ENCODE measurements at places on chromosomes 16 and 17.

DNA sequence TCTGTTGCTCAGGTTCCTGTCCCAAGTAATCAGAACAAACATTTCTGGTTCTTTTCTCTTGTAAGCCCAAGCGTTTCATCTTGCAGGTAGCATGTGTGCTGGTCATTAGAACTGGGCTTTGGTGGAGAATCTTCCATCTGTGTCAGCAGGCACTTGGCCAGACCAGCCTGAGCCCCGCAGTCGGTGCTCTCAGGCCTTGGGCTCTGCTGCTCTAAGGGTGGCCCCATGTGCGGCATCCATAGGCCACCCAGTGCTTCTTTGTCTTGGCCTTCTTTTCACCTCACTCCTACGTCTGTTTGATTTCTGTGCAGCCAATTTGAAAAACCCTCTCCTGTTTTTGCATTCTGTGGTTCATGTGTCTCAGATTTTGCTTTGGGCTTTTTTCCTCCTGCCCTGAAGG, 51.6 kb downstream of the PLD6 start:
- DNase-seq, result no peak

DNA sequence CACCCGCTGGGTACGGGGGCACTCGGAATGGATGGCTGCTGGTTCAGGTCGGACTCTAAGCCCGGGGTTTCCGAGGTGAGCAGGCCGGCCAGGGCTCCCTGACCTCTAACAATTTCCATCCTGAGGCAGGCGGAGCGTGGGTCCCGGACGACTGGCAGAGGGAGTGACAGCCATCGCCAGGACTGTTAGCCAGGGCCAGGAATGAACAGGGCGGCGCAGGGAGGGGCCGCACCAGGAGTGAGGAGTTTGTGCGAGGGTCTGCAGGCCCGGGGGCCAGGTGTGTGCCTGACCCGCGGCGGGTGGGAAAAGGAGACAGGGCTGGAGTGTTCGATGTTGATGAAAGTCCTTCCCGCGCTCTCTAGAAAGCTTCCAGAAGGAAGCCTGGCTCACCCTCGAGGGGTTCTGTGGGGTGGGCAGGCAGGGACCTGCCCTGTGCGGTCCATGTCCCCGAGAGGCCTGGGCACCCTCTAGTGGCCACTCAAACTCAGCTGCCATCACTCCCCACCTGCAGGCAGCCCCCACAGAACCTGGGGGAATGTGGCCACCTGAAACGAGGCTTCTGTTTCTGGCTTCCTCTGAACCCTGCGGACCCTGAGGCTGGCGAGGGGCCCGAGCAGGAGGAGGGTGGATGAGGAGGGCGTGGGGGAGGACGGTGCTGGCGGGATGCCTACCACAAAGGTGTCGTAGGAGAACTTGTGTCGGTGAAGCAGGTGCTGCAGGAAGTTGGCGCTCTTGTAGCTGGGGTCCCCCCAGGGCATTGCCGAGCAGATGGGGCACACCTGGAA, 8.2 kb downstream of the RNF166 start:
- DNase-seq, result no peak

- DNase-seq, result no peak
Observed at GRCh38 chr17:61199431-61200338, 200.0 kb upstream of the TBX2 start.

DNA sequence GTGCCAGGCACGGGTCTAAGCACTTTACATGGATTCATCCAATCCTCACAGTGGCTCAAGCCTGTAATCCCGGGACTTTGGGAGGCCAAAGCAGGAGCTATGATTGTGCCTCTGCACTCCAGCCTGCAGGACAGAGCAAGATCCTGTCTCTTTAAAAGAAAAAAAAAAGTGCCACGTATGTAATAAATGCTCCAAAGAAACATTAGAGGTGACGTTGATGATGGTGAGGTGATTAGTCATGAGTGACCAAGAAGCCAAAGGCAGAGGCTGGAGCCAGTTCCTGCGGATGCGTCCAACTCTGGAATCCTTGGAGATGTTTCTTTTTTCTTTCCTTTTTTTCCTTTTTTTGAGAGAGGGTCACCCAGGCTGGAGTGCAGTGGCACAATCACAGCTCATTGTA, 59.4 kb upstream of the SIAH1 start:
- peak; percentile 15 for DNase-seq

- no peak for DNase-seq
Observed at GRCh38 chr16:9404811-9405210, 313.4 kb downstream of the HAPSTR1 start.

DNA sequence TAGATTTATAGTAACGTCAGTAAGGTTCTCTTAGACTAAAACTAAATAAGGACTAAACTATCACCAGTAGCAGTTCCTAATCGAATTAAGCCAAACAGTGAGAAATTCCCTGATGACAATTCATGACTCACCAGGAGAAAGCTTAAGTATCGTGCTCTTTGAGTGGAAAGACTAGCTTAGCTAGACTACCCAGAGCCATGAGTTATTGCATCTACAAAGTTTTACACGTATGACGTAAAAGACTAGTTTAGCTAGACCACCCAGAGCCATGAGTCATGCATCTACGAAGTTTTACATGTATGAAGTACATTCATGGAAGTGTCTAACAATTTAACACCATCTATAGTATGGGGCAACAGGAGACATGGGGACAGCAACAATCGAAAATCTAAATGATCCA, 36.6 kb downstream of the UBE2G1 start:
- no peak for DNase-seq
